ENCODE measurements at places on chromosomes 12 and 14.
A peak's percentile ranks its signal among the peaks of the same experiment; 100 is the strongest.

- no peak for DNase-seq
Measured at GRCh38 chr14:89952576-89952975, 2.0 kb downstream of the EFCAB11 start.

DNA sequence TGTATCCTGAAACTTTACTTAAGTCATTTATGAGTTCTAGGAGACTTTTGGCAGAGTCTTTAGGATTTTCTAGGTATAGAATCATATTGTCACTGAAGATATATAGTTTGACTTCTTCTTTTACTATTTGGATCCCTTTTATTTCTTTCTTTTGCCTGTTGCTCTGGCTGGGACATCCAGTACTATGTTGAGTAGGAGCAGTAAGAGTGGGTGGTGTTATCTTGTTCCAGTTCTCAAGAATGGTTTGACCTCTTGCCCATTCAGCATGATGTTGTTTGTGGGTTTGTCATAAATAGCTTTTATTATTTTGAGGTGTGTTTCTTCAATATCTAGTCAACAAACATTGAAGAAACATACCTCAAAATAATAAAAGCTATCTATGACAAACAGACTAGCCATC, 35.0 kb downstream of the LIN7A start:
- DNase-seq = no peak

GRCh38 chr12:56947633-56948456, 9.6 kb downstream of the RDH16 start:
- no peak for DNase-seq

- DNase-seq = peak; percentile 44
Measured at GRCh38 chr12:120688527-120689071, 1.6 kb downstream of the MLEC start.

GRCh38 chr14:47155395-47155794, 503.8 kb upstream of the RPL10L start:
- no peak for DNase-seq

DNA sequence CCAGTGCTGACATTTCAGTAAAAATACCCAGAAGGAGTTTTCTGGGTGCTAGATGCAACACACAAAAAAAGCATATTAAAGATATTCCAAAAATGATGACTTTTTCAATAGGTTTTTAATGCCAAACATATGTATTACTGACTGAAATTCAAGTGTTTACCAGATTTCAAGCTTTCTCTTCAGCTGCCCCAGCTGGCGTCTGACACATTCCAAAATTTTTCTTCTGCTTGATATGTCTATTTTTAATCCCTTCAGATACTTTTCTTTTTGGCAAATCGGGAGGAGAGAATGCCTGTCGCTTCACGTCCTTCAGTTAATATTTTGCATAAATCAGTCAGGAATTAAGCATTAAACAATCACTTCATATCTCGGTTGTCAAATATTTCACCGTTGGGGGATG, 7.1 kb upstream of the CCDC60 start:
- DNase-seq = no peak

DNA sequence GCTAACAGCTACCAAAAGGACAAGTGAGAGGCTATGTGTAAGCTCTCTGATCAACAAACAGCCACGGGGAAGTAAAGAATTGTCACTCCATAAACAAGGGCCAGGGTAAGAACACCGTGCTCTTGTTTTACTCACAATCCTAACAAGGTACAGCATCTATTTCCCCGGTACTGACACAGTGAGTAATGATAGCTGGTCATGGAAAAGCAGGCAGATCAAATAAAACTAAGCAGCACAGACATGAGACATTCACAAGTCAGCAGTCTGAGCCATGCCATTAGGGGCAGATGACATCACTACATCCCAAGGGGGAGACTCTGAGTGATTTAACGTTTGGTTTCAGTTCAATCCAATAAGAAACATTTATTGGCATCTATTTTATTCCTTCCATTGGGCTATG, 54.4 kb downstream of the ARL6IP4 start:
- DNase-seq = no peak

GRCh38 chr14:64220466-64220865, 73.7 kb downstream of the ESR2 start:
- no peak for DNase-seq

- DNase-seq = no peak
Measured at GRCh38 chr12:1855241-1855640, 34.9 kb downstream of the LRTM2 start.

DNA sequence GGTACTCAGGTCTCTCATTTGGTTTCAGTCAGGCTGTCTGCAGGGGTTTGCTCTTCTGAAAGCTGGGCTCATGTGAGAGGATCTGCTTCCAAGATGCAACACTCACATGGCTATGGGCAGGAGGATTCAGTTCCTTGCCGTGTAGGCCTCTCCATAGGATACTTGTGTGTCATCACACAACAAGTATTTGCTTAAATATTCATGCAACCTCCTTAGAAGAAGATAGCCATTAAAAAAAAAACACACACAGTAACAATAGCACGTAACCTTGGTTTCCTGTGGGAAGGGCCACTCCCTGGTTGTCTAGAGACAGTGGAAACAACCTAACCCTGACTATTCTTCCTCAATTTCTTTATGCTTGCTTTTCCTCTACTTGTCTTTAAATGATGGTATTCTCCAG, 31.8 kb upstream of the CLEC4E start:
- DNase-seq = peak; percentile 64

DNA sequence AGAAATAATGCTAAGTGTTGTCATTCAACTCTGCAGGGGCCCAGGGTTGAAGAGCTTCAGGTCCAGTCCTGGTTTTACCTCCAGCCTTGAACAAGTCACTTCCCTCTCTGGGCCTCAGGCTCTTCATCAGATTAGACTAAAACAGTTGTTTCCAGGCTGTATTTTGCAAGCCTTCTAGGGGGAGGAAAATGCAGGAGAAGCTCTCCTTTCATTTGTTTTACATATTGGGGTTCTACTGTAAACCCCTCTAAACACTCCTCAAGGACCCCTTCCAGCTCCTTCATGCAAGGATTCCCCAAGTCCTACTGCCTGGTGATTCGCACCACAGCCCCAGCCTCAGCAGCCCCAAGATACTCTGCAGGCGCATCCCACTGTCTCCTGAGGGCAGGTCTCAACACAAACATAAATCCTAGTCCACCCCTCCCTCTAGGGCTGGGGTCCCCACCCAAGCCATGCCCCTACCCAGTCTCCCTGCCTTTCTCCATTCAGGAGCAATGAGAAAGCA, 2.7 kb downstream of the SDR9C7 start:
- peak; percentile 81 for DNase-seq

DNA sequence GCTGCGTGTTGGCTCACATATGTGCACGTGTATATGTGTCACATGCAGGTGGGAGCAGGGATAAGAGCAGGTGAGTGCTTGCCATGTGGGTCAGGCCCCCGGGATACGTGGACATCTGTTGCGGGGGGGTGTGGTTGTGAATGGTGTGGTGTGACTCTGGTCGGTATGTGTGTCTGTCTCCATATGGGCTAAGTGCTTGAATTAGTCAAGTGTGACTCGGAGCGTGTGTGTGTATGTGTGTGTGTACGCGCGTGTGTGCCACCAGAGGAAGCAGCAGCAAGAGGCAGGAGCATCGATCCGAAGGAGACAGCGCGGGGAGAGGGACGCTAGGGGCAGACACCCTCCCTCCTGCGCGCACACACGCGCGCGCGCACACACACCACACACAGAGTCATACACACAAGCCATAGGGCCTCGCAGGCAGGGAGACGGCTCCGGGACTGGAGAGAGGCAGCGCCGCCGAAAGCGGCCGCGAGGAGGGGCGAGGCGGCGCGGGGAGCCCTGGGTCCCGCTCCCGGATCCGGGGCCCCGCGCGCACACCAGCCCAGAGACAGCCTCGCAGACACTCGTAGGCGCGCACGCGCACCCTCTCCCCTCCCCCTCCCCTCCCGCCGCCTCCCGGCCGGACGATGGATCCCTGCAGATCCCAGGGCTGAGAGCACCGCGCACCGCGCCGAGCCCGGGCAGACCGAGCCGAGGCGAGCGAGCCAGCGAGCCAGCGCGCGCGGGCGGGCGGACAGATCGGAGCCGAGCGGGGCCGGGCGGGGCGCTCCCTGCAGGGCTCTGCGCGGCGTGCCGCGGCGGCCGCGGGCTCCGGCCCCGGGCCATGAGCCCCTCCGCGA, at the start of gene ASIC1:
ASIC1 (plus strand) TSS at position 597 of the 842 bp plus-strand sequence. CDS start 1,171 bp downstream, outside the sequence.
- no peak for DNase-seq

- no peak for DNase-seq
Measured at GRCh38 chr12:3507361-3507760, 16.4 kb downstream of the PRMT8 start.

GRCh38 chr12:51232642-51233041, 6.0 kb upstream of the DAZAP2 start:
- no peak for DNase-seq

DNA sequence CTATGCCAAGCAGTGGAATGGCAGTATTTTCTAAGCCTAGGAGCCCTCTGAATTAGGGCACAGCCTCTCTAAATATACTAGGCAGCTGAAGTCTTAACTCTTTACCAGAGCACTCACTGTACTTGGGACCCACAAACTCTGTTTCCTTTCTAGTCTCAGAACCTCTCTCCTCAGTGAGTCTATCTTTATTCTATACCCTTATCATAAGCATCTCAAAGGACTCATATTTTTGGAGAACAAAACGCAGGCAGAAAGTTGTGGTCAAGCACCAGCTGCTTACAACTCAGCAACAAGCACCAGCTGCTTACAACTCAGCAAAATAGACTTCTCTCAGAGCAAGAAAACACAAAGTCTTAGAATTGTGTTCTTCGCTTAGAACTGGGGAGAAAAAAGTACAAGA, 993 bp downstream of the CCDC196 start:
- no peak for DNase-seq

GRCh38 chr12:96033549-96034389, 1.6 kb downstream of the LTA4H start:
- no peak for DNase-seq

DNA sequence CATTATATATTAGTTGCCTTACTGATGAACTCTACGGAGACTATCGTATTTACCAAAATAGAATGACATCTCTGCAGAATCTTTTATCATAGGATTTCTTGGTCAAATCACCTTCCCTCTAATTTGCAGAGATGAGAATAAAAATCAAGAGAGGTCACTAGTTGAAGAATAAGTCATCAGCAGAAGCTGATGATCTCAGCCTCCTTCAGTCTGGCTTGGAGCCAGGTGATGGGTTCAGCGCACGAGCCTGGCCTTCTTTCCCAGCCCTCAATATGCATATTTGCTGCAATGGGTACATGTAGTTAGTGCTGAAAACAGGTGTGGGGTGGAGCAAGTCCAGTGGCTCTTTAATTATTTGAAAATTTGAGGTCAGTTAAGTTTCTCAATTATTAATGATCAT, 19.2 kb upstream of the EMP1 start:
- no peak for DNase-seq

GRCh38 chr12:88150063-88150462, 8.0 kb downstream of the TMTC3 start:
- DNase-seq = no peak

DNA sequence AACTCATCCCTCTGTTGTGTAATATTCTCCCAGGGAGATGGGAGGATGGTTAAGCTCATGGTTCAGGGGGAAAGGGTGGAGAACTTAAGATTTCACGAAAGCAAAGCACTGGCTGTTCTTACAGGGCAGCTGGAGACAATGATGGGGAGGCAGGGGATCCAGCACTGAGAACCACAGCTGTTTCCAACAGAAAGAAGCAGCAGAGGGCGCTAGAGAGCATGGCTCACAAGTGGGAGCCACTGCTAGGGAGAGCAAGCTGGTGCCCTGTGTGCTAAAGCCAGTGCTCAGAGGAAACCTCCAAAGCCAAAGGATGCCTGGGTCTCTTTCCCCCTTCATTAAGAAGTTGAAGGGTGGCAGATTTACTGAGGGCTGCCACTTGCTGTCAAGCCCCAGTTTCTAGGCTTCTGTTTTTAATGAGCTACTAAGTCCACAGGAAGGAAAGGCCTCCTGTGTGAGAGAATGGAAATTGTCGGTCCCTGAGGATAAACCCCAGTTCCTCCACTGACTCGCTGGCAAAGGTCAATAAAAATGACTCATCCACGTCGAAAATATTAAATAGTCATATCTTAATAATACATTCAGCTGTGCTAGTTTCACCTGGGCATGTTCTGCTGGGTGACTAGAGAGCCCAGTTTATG, 199.7 kb downstream of the ANO2 start:
- DNase-seq = peak; percentile 31

GRCh38 chr12:42498549-42499247, 90.8 kb downstream of the PRICKLE1 start:
- no peak for DNase-seq

GRCh38 chr12:79069009-79069408, 204.4 kb downstream of the SYT1 start:
- DNase-seq = no peak

- peak; percentile 74 for DNase-seq
Measured at GRCh38 chr14:81033698-81034240, 78.3 kb downstream of the TSHR start.

DNA sequence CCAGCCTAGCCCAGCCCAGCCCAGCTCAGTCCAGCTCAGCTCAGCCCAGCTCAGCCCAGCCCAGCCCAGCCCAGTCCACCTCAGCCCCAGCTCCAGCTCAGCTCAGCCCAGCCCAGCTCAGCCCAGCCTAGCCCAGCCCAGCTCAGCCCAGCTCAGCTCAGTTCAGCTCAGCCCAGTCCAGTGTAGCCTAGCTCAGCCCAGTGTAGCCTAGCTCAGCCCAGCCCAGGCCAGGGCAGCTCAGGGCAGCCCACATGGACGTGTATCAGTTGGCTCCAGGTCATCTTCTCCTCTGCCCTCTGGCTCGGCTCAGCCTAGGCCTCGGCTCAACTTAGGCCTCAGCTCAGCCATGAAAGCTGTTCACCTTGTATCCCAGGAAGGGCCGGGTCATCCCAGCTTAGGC, 64.7 kb downstream of the TMEM121 start:
- no peak for DNase-seq

- no peak for DNase-seq
Measured at GRCh38 chr12:42281278-42281677, 43.2 kb upstream of the YAF2 start.

- DNase-seq = no peak
Measured at GRCh38 chr12:14452865-14453264, 87.4 kb downstream of the ATF7IP start.

DNA sequence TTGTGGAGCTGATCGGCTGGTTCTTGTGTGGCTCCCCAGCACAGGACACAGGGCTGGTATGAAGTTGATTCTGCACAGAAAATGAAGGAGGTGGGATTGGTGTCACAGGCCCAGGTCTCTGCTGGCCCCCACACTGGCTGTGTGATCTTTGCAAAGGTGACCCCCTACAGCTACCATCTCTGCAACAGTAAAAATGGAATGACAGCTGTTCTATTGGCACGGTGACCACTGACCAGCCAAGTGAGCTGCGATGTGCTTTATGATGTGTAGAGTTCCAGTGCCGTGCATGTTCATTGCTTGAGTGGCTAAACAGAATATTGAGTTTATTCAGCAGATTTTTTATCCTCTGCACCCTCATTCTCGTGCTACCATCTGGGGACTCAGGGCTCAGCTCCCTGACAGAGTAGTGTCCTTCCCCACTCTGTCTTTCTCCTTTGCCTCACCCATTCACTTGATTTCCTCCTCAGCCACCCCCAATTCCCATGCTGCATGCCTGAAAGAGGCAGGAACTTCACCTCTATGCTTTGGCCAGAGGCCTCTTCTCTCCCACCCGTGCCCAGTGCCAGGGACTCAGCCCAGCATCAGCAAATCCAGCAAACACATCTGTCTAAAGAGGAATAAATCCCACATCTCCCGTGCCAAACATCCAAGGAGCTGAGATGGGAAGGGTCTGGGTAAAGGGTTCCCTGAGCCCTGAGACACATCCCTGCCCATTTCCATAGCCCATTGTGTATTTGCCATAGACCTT, 21.2 kb downstream of the C14orf132 start:
- no peak for DNase-seq

Data from inflammatory macrophage treated with lipopolysaccharide for 1 hour (primary cell).